ENCODE measurements at places on chromosomes 11 and 22. TPM values are rescaled to one million over a fixed set of nuclear protein-coding genes. Genes with fewer than 3 reads are reported as not detected.
A peak's percentile ranks its signal among the peaks of the same experiment; 100 is the strongest.

The KCNK4 gene
- 0.98 TPM for total RNA-seq

The RIMBP3C gene
- total RNA-seq, result not detected

The SLC43A3 gene
- total RNA-seq, result 53.5 TPM

GRCh38 chr11:119370486-119371046 lies 10.9 kb downstream of the USP2 start:
- DNase-seq, result no peak

DNA sequence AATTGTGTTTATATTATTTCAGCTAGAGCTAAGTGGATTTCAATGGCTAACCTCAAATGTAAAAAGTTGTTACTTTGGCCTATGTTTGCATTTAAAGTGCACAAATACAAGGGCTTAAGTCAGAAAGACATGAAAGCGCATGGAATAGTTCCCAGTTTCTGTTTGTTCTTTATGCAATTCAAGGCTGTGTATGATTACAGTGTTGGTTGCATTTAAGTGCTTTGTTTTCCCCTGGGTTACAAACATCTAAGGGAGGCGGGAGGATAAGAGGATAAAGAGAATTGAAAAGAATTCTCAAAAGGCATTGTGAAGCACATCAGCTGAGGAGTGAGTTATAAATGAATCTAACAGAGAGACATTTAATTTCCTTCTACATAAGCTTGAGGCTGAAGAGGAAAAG lies 453.4 kb downstream of the NTM start:
- DNase-seq, result no peak

DNA sequence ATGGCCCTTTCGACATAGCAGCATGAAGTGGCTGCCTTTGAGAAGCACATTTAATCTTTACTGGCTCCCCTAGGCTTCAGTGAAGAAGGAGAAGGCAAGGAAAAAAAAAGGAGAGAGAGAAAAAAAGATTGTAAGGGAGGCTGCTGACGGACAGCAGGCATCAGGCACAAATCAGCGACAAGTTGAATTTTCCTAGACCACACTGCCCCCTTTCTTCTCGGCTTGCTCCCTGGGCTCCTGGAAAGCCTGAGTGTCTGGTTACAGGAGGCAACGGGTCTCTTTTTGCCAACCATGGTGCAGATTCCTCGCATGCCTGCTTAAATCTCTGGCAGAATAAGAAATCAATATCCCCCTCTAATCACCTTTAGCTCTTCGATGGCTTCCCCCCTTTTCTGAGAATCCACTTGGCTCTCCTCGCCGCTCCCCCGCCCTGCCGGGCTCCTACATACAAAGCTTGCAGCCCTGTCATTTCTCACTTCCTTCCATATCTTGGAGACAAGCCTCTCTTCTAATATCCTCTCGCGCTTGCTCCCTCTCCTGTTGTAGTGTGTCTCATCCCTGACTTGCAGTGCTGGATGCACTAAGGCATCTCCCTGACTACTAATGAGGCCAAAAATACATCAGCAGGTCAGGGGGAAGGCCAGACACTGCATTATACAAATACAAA lies 14.3 kb downstream of the BLID start:
- DNase-seq, result no peak

The TRIM49 gene
- total RNA-seq, result not detected

DNA sequence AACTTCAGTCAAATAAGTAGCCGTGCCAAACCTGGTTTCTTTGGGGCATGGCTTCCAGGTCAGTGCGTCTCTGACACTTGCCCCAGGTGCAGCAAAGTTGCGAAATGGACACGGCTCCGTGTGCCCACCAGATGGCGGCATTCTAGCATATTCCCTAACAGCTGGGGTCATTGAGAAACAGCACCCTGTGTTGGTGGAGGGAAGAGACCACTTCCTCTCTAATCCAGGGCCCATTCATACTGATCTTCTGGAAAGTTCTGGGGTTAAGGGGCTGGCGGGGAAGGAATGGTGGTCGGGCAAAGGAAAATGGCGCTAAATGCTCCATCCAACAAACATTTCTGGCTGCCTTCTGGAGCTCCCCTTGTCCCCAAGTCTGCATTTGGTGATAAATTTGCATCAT lies 141.2 kb upstream of the TIMP3 start:
- no peak for DNase-seq

DNA sequence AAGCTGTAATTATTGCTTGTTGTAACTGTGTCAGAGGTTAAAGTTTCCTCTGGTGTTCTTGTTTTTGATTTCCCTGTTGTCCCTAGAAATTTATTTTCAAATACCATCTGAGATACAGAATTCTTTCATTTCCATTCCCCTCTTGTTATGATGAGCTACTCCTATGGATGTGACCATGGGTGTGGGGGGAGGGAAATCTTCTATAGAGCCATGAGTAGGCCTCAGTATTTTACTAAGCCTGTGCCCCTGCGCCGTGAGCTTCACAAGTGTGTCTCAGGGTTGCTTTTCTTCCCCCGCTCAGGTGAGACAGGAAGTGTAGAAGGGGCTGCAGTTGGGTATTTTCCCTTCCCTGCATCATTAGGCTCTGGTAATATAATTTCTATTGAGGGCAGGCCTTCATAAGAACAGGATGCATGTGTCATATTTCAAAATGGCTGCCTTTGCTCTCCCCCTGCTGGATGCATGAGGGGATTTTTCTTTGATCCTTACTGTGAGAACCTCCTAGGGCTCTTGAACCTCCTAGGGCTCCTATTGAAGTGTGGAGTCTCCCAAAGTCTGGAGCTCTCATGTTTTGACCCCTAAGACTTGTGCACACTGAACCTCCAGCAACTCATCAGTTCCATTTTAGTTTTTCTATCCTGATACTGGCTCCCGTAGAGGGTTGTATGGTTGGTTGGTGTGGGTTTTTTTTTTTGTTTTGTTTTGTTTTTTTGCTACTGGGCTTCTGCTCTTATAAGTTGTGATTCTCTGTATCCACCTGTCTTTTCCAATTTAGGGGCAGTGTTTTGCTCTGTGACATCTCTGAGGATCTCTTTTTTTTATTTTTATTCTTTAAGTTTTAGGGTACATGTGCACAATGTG lies 658.2 kb downstream of the NTM start:
- no peak for DNase-seq

The KLHDC7B gene
- 0.49 TPM for total RNA-seq

DNA sequence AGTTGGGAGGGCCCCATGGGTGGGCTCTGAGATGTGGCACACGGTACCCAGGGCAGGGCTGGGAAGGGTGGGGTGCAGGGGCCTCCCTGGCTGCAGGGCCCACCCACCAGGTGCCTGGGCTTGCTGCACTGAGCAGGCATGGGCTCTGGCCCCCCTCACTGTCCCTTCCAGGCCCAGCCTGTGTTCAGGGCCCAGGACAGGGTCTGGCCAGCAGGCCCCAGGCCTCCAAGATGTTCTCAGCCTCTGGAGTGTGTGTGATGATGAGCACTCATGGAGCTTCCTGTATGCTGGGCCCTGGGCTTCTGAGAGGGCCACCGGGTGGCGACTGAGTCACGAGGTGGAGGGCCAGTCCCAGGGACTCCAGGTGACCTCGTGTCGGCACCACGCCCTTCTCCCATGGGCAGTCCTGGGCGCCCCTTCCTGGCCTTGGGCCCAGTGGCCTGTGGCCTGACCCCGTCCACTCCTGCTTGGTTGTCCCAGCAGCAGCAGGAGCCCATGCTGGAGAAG lies 55.9 kb upstream of the CCDC188 start:
- DNase-seq, result no peak

GRCh38 chr22:47304191-47304831 lies 541.9 kb downstream of the TBC1D22A start:
- peak; percentile 69 for DNase-seq

All from vagina (tissue), 2 donors.